NT2/D1 (cell line): ENCODE measurements at places on chromosomes 13 and 19.
A peak's percentile ranks its signal among the peaks of the same experiment; 100 is the strongest.

- DNase-seq = no peak
Observed at GRCh38 chr19:49140951-49141350, 14.2 kb downstream of the HRC start.

DNA sequence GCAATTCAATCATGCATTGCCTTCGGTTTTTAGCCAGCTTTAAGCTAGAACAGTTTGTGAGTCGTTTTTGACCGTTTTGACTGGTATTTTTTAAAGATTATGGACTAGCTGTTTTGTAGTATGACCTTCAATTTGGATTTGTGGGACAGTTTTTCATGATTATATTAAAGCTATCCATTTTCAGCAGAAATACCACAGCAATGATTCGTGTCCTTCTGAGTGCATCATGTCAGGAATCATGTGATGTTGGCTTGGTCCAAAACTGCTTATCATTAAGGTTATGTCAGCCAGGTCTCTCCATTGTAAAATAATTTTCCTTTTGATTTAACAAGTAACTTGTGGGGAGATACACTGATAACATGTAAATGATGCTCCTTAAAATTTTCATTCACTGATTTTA is 229.0 kb downstream of the POSTN start:
- no peak for DNase-seq

GRCh38 chr13:113170511-113170910 is 12.1 kb downstream of the PROZ start:
- DNase-seq = no peak

DNA sequence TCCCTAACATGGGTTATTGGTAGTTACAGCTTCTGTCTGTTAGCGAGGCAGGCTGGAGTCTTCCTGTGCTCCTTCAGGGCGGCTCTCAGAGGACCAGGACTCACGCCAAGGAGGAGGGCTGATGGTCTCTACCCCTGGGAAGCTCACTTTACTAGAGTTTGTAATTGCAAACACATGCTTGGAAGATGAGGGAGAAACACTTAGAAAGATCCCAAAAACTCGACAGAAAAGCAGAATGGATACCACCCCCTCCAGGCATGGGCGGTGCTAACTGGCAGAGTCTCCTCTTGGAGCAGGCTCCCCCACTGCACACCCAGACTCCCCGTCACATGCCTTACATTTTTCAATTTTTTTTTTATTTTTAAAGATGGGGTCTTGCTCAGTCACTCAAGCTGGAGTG is 62.0 kb downstream of the PARP4 start:
- no peak for DNase-seq

- DNase-seq = no peak
Observed at GRCh38 chr19:3187662-3188511, 2.2 kb downstream of the NCLN start.

DNA sequence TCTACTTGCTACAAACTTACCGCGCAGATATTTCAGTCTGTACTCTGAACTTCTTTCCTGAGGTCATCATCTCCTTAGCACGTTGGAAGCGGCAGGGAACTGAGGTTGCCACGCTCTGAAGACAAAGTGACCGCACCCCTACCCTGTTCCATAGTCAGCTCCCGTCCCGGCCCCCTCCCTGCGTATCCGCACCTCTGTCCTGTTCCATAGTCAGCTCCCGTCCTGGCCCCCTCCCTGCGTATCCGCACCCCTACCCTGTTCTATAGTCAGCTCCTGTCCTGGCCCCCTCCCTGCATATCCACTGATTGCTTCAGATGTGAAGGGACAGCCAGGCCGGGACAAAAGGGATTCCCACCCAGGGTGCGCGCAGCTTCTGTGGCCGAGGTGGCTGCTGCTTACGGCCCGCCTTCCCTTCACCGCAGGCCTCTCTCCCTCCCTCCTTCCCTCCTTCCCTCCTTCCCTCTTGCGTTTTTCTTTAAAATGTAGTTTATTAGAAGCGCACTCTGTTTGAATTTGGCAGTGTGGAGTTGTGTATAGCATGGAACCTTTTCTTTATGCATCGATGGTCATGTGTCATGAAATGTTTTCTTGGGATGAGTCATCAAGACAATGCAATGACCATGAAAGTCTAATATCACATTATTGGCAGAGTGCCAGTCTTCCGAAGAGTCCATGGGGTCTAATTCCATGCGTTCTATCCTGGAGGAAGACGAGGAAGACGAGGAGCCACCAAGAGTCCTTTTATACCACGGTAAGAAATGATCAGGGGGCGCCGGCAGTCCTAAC is 21.9 kb upstream of the NDUFS7 start:
- DNase-seq = no peak

DNA sequence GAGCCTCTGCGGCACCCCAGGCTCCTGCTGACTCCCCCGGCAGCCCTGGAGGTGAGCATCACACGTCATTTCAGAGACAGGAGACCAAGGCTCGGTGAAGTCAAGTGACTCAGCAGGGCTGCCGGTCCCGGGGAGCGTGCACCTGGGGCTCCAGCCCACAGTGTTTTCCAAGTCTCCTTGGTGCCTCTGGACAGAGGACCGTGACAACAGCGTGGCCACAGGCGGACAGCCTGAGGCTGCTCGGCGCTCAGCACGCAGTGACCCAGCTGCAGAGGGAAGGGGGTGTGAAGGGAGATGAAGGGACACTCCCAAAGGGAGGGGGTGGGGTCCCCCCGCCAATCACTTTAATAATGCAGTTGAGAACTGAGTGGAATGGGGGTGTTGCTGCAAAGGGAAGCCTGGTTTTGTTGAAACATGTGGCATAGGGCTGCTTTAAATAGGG is 17.5 kb upstream of the ASPDH start:
- no peak for DNase-seq

DNA sequence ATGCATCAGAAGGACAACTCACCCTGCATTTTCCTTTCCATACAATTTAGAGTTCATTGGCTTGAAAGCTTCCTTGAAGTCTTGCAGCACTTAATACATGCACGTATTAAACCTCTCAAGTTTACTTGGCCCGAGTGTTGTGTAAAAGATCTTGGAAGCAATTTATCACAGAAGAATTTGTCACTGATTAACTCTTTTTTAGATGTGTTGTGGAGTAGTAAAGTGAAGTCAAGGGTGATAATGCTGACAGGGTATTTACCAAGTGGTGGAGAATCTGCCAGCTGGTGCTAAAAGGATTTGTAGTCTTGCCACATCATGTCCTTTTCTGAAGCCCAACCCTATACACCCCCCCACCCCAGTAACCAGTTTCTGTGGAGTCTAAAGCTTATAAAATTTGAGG is 421.0 kb upstream of the MIR17HG start:
- no peak for DNase-seq

GRCh38 chr13:110306960-110307766 is at the start of the genes COL4A1 and COL4A2:
COL4A1 (minus strand) TSS chr13:110307157; CDS start chr13:110307027, 130 bp downstream.
COL4A2 (plus strand) TSS chr13:110307284; CDS start chr13:110307904, 620 bp downstream.
- peak; percentile 42 for DNase-seq

GRCh38 chr13:37526710-37527473 is 71.7 kb downstream of the POSTN start:
- no peak for DNase-seq

DNA sequence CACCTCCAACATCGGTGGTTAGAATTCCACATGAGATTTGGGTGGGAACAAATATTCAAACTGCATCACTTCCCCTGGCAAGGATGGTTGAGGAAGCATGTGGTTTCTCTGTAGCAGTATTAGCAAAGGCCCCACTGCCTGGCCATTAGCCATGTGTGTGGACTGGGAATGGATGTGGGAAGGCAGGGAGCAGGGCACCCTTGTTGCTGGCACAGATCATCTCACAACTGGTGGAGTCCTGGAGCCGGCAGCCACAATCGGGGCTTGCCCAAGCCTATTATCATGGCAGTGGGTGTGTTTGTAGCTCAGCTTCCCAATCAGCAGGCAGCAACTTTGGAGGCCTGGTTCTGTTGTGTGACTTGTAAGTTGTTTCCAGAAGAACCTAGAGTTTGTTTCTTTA is 391.9 kb downstream of the DLEU7 start:
- no peak for DNase-seq

GRCh38 chr19:51702825-51703574 is 9.9 kb downstream of the SPACA6 start:
- DNase-seq = no peak

- DNase-seq = no peak
Observed at GRCh38 chr19:9709305-9709704, 34.4 kb upstream of the ZNF562 start.

DNA sequence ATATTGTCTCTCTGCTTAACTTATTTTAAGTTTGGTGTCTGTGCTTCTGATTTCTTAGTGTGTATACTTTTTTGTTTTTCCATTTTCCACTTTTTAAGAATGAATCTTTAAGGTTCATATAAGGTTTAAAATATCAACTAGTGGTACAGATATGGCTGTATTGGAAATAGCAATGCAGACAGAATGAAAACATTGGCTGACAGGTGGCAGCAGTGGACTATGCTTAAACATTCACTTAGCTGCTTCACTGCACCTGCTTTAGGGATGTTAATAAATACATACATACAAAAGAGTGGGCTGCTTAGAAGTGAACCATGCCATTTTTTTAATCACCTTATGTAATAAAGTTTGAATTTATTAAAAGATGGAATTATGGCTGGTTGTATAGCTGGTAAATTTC is 27.3 kb downstream of the TM9SF2 start:
- no peak for DNase-seq

DNA sequence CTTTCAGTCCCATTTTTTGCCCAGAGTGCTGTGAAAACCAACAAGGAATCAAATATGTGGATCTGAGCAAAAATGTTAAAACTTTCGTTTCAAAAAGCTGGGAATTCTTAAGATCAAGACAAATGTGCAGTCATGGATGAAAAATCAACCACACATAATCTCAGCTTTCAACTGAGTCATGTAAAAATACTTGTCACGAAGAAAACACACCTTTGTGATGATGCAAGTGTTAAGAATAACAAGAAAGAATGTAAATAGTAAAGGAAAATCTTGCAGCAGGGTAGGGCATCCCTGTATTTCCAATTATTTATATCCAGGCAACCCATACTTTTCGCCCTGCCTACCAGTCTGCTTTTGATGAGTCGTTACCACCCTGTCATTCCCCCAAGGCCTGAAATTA is 27.4 kb upstream of the DCLK1 start:
- no peak for DNase-seq

- no peak for DNase-seq
Observed at GRCh38 chr13:26718872-26719271, 41.7 kb downstream of the GPR12 start.

DNA sequence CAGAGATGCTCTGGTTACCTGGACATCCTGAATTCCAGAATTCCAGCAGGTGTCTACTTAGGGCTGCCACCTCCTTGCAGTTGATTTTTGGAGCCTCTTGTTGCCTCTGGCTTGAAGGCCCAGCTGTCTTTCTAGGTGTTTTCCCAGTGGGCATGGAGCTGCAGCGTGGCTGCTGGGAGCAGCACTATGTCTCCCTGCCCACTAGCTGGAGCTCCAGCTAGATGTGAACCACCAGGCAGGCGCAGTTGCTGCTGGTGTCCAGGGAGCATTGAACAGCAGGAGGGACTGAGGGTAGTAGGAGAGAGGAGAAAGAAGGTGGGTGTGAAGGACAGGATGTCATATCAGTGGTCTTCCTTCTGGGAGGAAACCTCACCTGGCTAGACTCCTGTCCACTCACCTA is 9.9 kb upstream of the SELENOW start:
- DNase-seq = no peak

- DNase-seq = peak; percentile 73
Observed at GRCh38 chr13:30114571-30115256, 192.6 kb downstream of the KATNAL1 start.

- peak; percentile 44 for DNase-seq
Observed at GRCh38 chr19:38134540-38135149, 89.4 kb downstream of the DPF1 start.

GRCh38 chr13:78485803-78486202 is 117.5 kb downstream of the POU4F1 start:
- DNase-seq = no peak

DNA sequence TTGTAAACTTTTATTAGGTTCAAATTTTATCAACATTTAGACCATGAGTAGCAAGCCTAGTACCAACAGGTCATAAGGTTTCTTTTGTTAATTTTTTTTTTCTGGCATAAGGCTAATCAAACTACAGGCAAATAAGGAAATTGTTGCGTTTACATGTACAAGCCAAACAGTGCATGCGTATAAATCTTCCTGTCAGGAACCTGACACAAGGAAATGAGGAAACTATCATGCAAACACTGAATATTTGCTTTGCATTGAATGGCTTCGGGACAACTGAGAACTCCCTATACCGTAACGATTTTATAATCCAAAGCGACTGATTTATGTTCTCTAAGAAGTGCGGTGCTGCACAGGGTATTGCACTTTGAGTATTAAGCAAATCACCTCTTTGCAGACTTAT is 133.0 kb upstream of the TRPC4 start:
- no peak for DNase-seq

DNA sequence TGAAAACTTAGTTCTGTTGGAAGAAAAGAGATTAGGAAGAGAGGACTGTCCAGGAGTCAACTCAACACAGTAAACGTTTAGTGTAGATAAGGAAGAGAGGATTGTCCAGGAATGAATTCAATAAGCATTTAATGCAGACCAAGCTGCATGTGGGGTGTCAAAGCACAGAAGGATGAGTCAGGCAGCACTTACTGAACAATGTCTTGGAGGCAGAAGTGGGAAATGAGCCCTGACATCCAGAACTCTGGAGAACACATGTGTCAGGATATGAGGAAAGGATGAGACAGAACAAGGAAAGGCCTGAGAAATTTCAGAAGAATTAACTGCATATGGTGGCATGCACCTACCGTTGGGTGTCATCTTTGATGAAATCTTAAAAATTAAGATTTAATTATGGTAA is 429.2 kb upstream of the HTR2A start:
- no peak for DNase-seq

- no peak for DNase-seq
Observed at GRCh38 chr13:110484290-110485048, 77.1 kb downstream of the RAB20 start.

DNA sequence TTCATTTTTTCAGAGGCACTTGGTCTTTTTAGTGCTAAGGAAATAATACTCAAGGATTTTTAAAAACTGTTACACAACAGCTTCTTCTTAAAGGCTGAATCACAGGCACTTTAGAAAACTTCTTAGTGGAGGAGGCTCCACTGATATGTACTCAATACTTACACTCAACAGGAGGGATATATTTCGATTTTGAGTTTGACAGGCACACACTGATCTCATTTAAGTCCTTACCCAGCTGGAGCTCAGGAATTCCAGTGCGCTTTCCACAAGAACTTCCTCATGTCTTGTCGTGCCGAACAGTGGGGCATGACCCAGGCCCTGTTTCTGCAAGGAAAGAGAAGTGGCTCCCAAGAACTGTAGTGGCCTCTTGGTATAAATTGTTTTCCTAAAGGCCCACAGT is 103.8 kb downstream of the RGCC start:
- no peak for DNase-seq

DNA sequence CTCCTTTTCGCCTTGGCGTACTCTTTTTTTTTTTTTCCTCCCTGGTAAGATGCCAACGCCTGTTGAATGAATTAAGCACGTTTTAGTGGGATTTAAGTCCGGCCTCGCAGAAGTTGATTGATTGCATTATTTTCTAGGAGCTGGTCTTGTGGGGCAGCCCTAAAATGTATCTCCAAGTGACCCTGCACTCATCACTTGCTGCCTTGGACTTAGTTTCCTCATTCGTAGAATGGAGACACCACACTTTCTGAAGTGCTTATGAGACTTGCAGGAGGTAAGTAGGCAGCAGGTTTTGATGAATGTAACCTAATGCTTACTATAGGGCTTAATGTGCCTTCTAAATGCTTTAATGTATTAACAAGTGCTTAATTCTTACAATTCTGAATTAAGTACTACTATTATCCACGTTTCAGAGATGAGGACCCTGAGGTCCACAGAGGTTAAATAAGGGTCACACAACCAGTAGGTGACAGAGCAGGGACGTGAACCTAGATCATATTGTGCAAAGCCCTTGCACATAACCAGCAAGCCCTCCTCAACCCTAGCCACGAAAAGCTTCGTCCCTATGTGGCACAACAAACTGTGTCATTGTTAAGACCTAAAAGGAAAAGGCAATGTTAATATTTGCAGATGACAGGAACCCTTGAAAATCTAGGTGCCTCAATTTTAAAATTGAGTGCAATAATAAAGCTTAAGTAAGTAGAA is 514 bp upstream of the ARGLU1 start:
- no peak for DNase-seq
